ENCODE measurements at places on chromosomes 11 and 22. TPM values are rescaled to one million over a fixed set of nuclear protein-coding genes. Genes with fewer than 3 reads are reported as not detected.

SLC17A6 gene
- total RNA-seq, result not detected

LGALS12 gene
- not detected for total RNA-seq

ZNF215 gene
- 12.3 TPM for total RNA-seq

OR4S2 gene
- total RNA-seq, result not detected

OR56A1 gene
- total RNA-seq, result not detected

BCO2 gene
- 1.8 TPM for total RNA-seq

RRM1 gene
- 30.7 TPM for total RNA-seq

SLC37A2 gene
- total RNA-seq, result not detected

MS4A6E gene
- total RNA-seq, result not detected

SLC35F2 gene
- 21.2 TPM for total RNA-seq

GAL3ST1 gene
- 1.3 TPM for total RNA-seq

GRK3 gene
- total RNA-seq, result 27.4 TPM

SERPINH1 gene
- total RNA-seq, result 50.2 TPM

RASL10A gene
- 0.37 TPM for total RNA-seq

KLHL35 gene
- not detected for total RNA-seq

CCDC15 gene
- 15.6 TPM for total RNA-seq

ALG9 gene
- 19.7 TPM for total RNA-seq

CHRNA10 gene
- 1.0 TPM for total RNA-seq

DKK3 gene
- total RNA-seq, result 63.3 TPM

SLC7A4 gene
- total RNA-seq, result not detected

GAL gene
- total RNA-seq, result 3.5 TPM

OR51E2 gene
- total RNA-seq, result not detected

CD248 gene
- total RNA-seq, result 5.8 TPM

MS4A3 gene
- total RNA-seq, result not detected

NRXN2 gene
- not detected for total RNA-seq

SCN2B gene
- total RNA-seq, result not detected

SPON1 gene
- total RNA-seq, result 122 TPM

SCARF2 gene
- total RNA-seq, result 0.89 TPM
